ENCODE measurements at places on chromosomes 6 and 20.
A peak's percentile ranks its signal among the peaks of the same experiment; 100 is the strongest.

DNA sequence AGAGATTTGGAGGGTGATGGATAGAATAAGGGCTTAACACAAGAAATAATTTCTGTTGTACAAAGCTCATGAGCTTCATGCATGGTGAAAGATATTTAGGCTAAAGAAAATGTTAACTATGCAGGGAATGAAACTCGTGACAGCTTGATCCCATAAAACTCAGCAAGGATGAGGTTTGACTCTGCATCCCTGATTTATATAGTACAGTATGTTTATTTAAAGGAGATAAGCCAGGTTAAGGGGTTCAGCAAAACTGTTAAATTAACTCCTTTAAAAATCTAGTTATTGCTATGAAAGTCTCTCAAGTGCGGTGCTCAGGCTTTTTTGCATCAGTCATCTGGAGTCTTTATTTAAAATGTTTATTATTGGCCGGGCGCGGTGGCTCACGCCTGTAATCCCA, 326.4 kb downstream of the LAMA2 start:
- peak; percentile 20 for DNase-seq

GRCh38 chr20:4613718-4614620, 107.7 kb upstream of the PRND start:
- DNase-seq: no peak

DNA sequence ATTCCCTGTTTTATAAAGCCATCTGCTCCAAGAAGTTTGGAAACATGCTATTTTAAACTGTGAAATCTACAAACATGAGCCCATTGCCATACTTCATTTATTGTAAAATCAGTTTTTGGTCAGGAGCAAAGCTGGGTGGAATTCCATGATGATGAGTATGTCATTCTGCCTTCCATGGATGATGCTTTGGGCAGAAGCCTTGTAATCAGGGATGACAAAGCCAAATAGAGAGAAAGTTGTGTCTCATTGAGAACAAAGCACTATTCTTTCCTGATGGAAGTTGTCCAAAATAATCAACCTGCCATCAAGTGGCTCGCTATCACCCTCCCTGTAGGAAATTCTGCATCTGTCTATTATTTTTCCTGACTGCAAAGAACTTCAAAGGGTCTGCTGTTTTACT, 313.0 kb upstream of the DEFB112 start:
- DNase-seq: no peak

GRCh38 chr6:111957623-111958315, 84.5 kb upstream of the FYN start:
- DNase-seq: no peak

GRCh38 chr6:13712599-13712898, 914 bp upstream of the RANBP9 start:
- no peak for DNase-seq

DNA sequence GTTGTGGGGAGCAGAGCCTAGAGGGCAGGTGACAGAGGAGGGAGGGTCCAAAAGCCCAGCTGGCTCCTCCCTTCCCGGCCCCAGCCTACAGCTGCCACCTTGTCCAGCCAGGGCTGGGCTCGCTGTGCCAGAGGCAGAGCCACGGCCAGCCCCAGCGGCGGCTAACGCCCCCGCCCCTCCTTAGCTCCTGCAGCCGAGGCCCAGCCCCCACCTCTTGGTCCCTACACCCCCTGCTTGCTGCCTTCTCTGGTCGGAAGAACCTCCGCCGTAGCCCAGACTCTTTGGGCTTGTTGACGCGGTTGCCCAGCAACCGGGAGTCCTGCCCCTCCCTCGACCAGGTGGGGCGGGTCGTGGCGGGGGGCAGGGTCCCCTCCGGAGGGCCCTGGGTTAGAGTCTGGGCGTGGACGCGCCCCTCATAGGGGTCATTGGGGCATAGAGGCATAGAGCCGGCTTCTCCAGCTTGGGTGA, 521 bp upstream of the LKAAEAR1 start:
- no peak for DNase-seq

DNA sequence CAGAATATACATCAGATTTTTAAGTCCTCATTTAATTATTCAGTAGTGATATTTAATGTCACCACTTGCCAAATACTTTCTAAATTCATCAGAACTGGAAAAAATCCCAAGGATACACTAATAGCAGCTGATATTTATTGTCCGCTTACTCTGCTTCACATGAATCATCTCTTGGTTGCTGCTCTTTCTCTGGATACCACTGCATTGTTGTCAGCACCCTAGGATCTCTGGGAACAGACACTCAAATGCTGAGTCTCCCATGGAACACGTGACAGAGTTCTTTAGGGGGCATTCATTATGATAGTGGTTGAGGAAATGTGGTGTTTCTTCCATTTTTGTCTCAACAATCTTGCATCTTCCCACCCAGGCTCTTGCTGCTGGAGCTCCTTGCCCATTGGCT, 318.0 kb downstream of the RFPL4B start:
- DNase-seq: peak; percentile 72

DNA sequence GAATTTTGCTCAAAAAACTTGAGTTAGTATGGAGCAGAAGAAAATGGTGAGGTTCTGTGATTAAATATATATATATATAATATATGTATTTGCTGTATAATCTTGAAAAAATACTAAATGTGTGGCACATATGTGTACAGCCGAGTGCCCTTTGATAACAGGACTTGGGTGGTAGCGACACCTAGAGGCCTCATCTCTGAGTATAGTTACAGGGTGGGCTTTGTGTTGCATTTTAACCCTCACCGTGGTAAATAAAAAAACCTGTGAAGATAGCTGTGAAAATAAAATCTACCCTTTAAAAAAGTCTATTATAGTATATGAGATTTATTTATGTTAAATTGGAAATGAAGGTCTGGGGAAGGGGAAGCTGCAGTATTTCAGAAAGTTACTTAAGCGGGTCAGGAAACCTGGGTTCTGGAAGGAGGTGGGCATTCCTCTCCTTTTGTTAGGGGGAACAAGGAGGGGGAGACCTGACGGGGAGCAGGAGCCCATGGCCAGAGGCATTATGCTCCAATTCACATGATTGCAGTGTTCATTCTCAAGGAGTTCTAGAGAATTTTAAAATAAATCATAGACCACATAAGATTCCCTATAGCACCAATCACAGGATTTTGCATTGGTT, 82.7 kb downstream of the SH3BGRL2 start:
- peak; percentile 15 for DNase-seq

GRCh38 chr6:83702077-83702476, 6.8 kb downstream of the SNAP91 start:
- DNase-seq: no peak

DNA sequence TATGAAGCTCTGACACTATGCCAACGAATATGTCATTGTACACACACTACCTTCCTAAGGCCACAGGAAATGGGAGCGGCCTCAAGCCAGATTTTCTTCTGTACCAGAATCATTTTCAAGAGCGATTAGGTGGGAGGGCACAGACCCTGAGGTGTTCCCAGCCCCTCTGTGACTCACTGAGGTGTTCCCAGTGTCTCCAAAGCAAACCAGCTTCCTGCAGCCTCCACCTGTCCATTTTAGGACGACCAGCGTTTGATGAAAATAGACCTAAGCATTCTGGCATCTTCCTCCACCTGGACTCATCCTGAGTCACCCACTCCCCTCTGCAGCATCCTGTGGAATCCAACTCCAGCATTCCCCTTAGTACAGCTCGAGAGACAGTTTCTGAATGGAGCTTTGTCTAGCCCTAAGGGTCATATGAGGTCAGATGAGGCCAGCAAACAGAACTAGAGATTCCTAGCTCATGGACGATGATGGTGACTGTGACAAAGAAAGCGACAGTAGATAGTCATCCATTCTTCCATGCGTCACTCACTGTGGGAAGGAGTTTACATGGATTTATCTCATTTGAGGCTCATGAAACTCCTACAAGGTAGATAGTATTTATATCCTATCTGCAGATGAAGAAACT, 203.4 kb downstream of the PTPRT start:
- no peak for DNase-seq

DNA sequence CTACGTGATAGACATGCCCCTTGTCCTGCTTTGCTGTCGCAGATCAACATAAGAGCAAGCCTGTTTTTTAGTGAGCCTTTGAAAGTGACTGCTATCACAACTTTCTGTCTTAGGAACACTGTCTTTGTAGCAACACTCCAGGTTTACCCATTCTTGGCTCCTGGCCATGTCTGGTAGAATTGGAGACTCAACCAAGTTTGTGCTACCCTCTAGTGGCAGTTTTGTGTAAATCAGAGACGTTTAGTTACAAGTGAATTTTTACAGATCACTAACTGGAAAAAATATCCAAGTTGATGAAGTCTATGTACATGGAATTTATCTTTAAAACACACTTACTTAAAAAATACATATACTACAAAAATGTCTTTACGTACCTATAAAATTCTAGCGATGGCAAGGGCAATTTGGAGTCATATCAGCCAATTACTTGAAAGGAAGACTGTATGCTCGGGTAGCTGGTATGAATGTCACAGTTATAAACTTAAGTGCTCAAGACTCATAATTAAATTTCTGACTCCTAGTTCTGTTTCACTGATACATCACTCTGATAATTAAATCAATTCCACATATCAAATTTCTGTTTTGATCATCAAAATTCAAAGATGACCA, 101.4 kb downstream of the ADGB start:
- DNase-seq: peak; percentile 76

GRCh38 chr20:37827605-37828004, 75.3 kb upstream of the VSTM2L start:
- no peak for DNase-seq

DNA sequence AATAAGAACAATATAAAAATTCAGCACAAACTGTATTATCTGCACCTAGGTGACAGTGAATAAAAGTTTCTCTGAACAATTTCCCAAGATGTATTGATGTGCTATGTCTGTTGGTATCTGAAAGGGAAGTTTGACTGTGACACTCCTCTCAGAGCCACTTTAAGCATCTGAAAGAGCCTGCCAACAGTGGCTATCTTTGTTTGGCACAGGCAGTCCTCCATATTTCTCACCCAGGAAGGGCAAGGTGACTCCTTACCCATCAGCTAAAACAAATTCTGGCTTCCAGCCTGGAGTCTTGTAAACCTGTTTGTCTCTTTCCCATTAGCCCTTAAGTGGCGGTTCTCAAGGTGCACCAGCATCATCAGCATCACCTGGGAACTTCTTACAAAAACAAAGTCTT, 122.4 kb upstream of the VGLL2 start:
- no peak for DNase-seq

- no peak for DNase-seq
These were observed 41.9 kb upstream of the TMEM170B start for GRCh38 chr6:11495565-11496145.

GRCh38 chr6:14348389-14348788, 230.8 kb downstream of the CD83 start:
- DNase-seq: no peak

GRCh38 chr20:44182863-44183262, 4.1 kb downstream of the JPH2 start:
- no peak for DNase-seq

- no peak for DNase-seq
These were observed 22.8 kb upstream of the SCP2D1 start for GRCh38 chr20:18790787-18791186.

- DNase-seq: no peak
These were observed 100.1 kb downstream of the SMLR1 start for GRCh38 chr6:130927305-130927704.

- no peak for DNase-seq
These were observed 78.3 kb upstream of the CLDN20 start for GRCh38 chr6:155185544-155185943.

DNA sequence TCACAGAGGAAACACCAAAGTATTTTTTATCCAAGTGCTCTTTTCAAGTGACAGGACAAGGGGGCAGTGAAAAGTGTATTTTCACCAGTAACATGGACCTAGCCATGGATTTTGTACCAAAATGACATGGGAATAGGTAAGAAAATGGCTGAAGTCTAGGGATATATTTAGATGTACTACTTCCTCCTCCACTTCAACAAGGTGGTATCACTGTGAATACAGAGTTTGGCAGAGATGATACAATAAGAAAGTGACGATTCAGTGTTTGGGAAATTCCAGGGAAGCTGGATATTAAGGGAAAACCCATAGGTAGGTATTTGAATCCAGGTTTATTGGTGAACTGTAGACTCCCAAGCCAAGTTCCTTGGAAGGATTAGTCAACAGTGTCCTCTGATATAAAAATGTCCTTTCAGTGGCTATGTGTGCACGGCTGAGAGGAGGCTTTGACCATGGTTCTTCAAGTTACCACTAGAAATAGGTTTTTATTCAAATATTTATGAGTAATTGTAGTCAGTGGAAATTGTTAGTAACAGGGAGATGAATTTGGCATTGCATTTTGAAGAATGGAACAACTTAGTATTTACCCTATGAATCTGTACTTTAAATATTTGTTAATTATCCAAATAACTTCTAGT, 356.0 kb upstream of the CITED2 start:
- DNase-seq: no peak

DNA sequence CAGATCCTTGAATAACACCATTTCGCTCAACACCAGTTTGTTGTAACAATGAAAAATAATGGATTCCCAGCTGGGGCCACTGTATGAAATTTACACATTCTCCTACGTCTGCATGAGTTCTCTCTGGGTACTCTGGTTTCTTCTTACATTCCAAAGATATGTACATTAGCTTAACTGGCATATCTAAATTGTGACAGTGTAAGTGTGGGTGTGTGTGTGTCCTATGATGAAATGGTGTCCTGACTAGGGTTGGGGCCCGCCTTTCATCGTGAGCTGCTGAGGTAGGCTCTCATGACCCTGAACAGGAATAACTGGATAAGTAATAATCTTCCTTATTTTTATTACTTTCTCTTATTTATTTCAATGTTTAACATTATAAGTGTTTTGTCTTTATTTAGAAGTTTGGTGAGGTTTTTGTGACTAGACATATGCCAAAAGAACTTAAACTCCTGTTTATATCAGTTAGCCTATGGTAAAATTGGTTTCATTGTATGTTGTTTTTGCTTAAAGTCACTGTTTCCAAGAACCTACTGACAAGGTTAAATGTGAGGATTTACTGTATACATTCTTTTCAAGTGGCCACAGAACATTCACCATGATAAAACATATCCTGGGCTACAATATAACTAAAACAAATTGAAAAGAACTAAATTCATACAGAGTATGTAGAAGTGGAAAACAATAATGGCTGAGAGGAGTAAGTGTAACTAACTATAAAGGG, 42.4 kb downstream of the RBL1 start:
- no peak for DNase-seq

- no peak for DNase-seq
These were observed 336.6 kb downstream of the TAF4 start for GRCh38 chr20:61728786-61729770.

- DNase-seq: no peak
These were observed 124.9 kb downstream of the SCML4 start for GRCh38 chr6:107699254-107699653.

DNA sequence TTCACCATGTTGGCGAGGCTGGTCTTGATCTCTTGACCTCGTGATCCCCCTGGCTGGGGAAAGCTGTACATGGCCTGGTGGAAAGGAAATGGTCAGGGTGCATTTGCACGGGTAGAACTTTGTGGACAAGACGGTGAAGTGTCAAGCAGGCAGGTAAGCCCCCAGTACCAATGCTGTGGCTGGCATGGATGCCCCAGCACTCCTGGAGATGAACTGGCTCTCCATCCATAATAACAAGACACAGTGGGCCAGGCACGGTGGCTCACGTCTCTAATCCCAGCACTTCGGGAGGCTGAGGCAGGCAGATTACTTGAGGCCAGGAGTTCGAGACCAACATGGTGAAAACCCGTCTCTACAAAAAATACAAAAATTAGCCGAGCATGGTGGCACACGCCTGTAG, 37.3 kb upstream of the TMEM181 start:
- no peak for DNase-seq

GRCh38 chr6:13674533-13675190, 37.0 kb downstream of the RANBP9 start:
- no peak for DNase-seq
